Central memory CD8-positive, alpha-beta T cell (primary cell): ENCODE measurements at places on chromosomes 4 and X.

DNA sequence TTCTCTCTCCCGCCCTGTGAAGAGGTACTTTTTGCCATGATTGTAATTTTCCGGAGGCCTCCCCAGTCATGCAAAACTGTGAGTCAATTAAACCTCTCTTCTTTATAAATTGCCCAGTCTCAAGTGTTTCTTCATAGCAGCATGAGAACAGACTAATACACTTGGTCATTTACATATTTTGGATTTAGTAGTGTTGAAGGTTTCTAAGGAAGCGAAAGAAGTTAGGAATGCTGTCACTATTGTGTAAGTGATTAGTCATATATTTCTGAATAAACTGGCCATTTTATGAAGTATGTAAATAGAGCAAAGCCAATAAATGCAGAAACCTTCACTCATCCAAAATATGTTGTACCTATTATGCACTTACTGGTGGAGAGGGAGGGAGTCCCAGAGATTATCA is 34.4 kb upstream of the GK2 start:
- DNase-seq = no peak
- no peaks in the 10 kb centered on the region for H3K36me3 ChIP-seq

GRCh38 chrX:64792598-64793337 is 183.5 kb downstream of the ZC4H2 start:
- H3K27me3 ChIP-seq = no peaks in the 10 kb centered on the region
- no peaks in the 10 kb centered on the region for H3K4me1 ChIP-seq
- no peak overlapping the region for H3K27ac ChIP-seq
- H3K36me3 ChIP-seq = peaks cover 2% of the 10 kb centered on the region
- no peak overlapping the region for H3K4me3 ChIP-seq
- no peak for DNase-seq

GRCh38 chrX:65610040-65610439 is 57.4 kb upstream of the MSN start:
- H3K36me3 ChIP-seq = no peaks in the 10 kb centered on the region
- no peak overlapping the region for H3K4me3 ChIP-seq
- H3K27me3 ChIP-seq = no peaks in the 10 kb centered on the region
- H3K27ac ChIP-seq = peak overlapping the region; percentile 55

GRCh38 chrX:53312946-53313727 is 31.8 kb upstream of the IQSEC2 start:
- no peaks in the 10 kb centered on the region for H3K36me3 ChIP-seq
- peak; percentile 26 for DNase-seq
- H3K4me3 ChIP-seq = no peak overlapping the region
- H3K27me3 ChIP-seq = peaks cover 7% of the 10 kb centered on the region

GRCh38 chr4:189409158-189409557 is 531.5 kb upstream of the FRG1 start:
- H3K27ac ChIP-seq = no peak overlapping the region
- no peak overlapping the region for H3K4me3 ChIP-seq
- DNase-seq = no peak
- peaks cover 2% of the 10 kb centered on the region for H3K36me3 ChIP-seq
- no peaks in the 10 kb centered on the region for H3K4me1 ChIP-seq

GRCh38 chr4:43234626-43235415 is 342.3 kb downstream of the GRXCR1 start:
- no peak for DNase-seq
- H3K4me3 ChIP-seq = no peak overlapping the region
- H3K4me1 ChIP-seq = no peaks in the 10 kb centered on the region
- no peaks in the 10 kb centered on the region for H3K27me3 ChIP-seq
- H3K27ac ChIP-seq = no peak overlapping the region
- H3K36me3 ChIP-seq = no peaks in the 10 kb centered on the region

GRCh38 chr4:119683518-119683917 is 54.9 kb upstream of the PDE5A start:
- H3K27me3 ChIP-seq = no peaks in the 10 kb centered on the region
- no peak overlapping the region for H3K27ac ChIP-seq
- H3K36me3 ChIP-seq = no peaks in the 10 kb centered on the region
- H3K4me3 ChIP-seq = no peak overlapping the region
- DNase-seq = no peak

- H3K36me3 ChIP-seq = no peaks in the 10 kb centered on the region
- H3K4me3 ChIP-seq = no peak overlapping the region
- no peaks in the 10 kb centered on the region for H3K4me1 ChIP-seq
- H3K27me3 ChIP-seq = peaks cover 10% of the 10 kb centered on the region
- no peak for DNase-seq
- no peak overlapping the region for H3K27ac ChIP-seq
Observed at GRCh38 chr4:8336412-8337075, 67.0 kb downstream of the HTRA3 start.

DNA sequence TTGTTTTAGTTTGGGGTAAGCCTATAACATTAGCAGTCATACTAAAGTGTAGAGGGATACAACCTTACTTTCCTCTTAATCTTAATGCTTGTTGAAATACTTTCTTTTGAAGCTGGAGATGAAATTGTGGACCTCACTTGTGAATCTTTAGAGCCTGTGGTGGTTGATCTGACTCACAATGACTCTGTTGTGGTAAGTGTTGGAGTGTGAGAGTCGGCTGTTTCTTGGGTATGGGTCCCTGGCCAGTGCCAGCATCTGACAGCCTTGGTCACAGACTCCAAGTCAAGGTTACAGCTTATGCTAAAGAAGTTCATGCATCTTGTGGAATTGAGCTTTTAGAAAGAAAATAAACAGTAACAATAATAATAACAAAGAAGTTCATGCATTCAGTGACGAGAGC is 31.6 kb downstream of the RNF4 start:
- DNase-seq = no peak
- H3K4me3 ChIP-seq = no peak overlapping the region
- no peaks in the 10 kb centered on the region for H3K27me3 ChIP-seq
- H3K36me3 ChIP-seq = peaks cover 70% of the 10 kb centered on the region
- peaks cover 12% of the 10 kb centered on the region for H3K4me1 ChIP-seq
- no peak overlapping the region for H3K27ac ChIP-seq

DNA sequence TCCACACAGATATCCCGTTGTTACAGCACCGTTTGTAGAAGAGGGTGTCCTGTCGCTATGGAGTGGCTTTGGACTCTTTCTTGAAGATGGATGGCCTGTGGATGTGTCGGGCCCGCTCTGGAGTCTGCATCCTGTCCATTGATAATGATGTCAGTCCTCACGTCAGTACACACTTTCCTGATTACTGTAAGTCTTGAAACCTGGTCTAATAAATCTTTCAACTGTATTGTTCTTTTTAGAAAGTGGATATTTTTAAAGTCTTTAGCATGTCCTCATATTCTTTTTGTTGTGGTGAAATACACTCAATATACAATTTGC is 14.9 kb downstream of the MSANTD1 start:
- H3K4me1 ChIP-seq = no peaks in the 10 kb centered on the region
- H3K36me3 ChIP-seq = peaks cover 4% of the 10 kb centered on the region
- no peak overlapping the region for H3K4me3 ChIP-seq
- H3K27me3 ChIP-seq = peaks cover 8% of the 10 kb centered on the region
- H3K27ac ChIP-seq = no peak overlapping the region

- no peak overlapping the region for H3K27ac ChIP-seq
- no peaks in the 10 kb centered on the region for H3K4me1 ChIP-seq
- H3K4me3 ChIP-seq = no peak overlapping the region
- no peaks in the 10 kb centered on the region for H3K27me3 ChIP-seq
- no peaks in the 10 kb centered on the region for H3K36me3 ChIP-seq
- no peak for DNase-seq
Observed at GRCh38 chr4:117874216-117874615, 160.1 kb upstream of the NDST3 start.

GRCh38 chr4:186554539-186554913 is 841 bp downstream of the MTNR1A start:
- no peak for DNase-seq
- H3K36me3 ChIP-seq = no peaks in the 10 kb centered on the region
- H3K4me1 ChIP-seq = no peaks in the 10 kb centered on the region
- peaks cover 10% of the 10 kb centered on the region for H3K27me3 ChIP-seq
- H3K27ac ChIP-seq = no peak overlapping the region

- no peak overlapping the region for H3K4me3 ChIP-seq
- no peak overlapping the region for H3K27ac ChIP-seq
- peaks cover 20% of the 10 kb centered on the region for H3K27me3 ChIP-seq
Observed at GRCh38 chr4:40812386-40812785, 62.6 kb downstream of the NSUN7 start.

- no peak for DNase-seq
- no peak overlapping the region for H3K27ac ChIP-seq
- H3K4me1 ChIP-seq = peaks cover 5% of the 10 kb centered on the region
- H3K4me3 ChIP-seq = no peak overlapping the region
Observed at GRCh38 chrX:70254063-70254400, 6.0 kb downstream of the P2RY4 start.
